ENCODE measurements at places on chromosomes 6 and 20.

DNA sequence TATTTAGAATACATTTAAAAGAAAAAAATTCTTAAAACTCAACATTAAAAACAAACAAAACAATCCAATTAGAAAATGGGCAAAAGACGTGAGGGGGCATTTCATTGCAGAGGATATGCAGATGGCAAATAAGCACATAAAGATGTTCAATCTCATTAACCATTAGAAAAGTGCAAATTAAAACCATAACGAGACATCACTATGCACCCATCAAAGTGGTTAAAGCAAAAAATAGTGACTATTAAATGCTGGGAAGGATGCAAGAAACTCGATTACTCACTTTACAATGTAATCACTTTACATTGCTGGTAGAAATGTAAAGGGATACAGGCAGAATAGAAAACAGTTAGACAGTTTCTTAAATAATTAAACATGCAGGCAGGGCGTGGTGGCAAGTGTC, 59.0 kb downstream of the BCAS1 start:
- DNase-seq: no peak

DNA sequence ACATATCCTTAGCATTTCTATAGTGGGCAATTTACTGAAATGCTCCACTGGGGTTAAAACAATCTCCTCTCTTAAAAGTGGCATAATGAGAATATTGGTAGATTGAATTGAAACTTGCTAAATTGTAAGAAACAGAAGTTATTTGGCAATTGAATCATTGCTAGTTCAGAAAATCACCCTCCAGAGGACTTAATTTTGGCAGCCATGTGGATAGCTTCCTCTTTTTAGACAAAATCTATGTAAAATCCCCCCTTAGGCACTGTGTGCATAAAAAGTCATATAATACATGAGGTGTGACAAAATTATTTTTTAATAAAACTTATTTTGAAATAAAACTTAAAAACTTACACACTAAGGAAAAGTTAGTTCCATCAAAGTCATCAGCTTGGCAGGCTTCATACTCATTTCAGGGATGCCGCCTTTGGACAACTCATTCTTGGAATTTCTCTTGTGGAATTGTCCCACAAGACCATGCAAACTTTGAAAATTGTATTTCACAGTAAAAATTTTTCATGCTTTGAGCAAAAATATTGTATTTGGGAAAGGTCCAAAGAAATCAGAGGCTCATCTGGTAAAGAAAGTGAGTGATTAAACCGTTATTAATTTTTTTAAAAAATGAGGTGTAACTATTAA, 473.0 kb downstream of the BCKDHB start:
- no peak for DNase-seq

GRCh38 chr6:149686230-149686629, 31.7 kb downstream of the LATS1 start:
- DNase-seq: no peak

GRCh38 chr6:113364766-113365165, 492.4 kb upstream of the MARCKS start:
- DNase-seq: no peak

- no peak for DNase-seq
Observed at GRCh38 chr20:20793591-20793990, 81.1 kb upstream of the RALGAPA2 start.

GRCh38 chr20:49775229-49775693, 37.4 kb upstream of the SLC9A8 start:
- no peak for DNase-seq

- no peak for DNase-seq
Observed at GRCh38 chr6:106063448-106063850, 22.7 kb upstream of the PRDM1 start.

GRCh38 chr6:163754866-163755265, 340.3 kb downstream of the QKI start:
- no peak for DNase-seq

GRCh38 chr20:4130404-4131189, 115.2 kb upstream of the RNF24 start:
- DNase-seq: peak; percentile 46

DNA sequence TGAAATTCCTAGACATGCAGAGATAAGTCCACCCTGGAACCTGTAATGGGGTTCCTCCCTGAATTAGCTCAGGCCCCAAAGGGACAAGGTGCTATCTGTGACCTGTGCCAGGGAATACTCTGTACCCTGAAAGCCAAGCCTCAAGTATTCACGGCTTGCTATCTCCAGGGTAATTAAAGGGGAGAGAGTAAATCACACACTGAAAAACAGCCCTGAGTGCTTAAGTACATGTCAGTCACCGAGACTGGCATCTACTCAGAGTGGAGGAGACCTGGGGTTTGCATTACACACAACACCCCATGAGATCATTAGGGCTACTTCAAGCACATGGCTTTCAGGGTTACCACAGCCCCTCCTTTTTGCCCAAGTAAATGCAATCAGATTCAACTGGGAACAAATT, 188.1 kb downstream of the CD83 start:
- DNase-seq: no peak

GRCh38 chr20:50417023-50417329, 93.2 kb upstream of the PTPN1 start:
- DNase-seq: no peak

DNA sequence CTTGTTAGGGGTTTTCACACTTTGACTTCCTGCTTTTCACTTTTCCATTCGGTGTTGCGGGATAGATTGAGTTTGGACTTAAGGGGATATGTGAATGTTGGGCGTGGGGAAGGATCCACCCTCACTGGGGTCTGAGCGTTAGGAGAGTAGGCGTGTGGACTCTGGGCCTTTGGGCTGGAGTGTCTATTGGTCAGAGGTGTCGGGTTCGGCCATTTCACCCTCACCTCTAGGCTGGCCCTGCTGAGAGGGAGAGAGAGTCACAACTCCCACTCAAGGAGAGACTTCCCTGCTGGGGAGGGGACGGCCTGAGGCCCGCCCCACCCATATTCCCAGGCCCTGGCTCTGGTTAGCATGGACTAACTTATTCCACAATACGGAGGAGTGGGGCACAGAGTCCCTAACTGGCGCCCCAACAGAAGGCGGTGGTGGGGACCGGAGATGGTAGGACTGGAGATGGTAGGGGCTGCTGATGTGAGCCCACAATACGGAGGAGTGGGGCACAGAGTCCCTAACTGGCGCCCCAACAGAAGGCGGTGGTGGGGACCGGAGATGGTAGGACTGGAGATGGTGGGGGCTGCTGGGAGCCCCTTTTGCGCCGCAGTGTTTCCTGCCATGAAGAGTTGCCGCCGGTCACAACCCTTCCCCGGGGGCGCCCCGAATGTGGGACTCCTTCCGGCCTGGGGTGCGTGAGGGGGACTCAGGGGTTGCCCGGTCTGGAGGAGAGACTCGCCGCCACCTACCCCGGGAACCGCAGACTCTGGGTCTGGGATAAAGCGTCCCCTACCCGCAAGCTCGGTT, 1.4 kb upstream of the PTPRA start:
- DNase-seq: no peak

DNA sequence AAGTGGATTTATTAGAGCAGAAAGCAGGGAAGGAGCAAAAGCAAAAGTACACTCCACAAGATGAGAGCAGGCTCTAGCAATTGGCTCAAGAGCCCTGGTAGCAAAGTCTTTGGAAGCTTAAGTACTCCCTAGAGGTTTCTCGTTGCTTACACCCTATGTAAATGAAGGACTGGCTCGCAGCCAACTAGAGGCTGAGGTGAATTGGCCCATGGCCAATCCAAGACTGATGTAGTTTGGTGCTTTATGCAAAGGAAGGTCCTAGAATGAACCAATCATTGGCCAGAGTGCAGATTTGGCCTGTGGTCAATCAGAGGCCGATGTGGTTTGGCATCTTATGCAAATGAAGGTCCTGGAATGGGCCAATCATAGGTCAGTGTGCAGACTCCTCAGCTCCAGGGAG, 191.3 kb upstream of the ARID1B start:
- DNase-seq: no peak

DNA sequence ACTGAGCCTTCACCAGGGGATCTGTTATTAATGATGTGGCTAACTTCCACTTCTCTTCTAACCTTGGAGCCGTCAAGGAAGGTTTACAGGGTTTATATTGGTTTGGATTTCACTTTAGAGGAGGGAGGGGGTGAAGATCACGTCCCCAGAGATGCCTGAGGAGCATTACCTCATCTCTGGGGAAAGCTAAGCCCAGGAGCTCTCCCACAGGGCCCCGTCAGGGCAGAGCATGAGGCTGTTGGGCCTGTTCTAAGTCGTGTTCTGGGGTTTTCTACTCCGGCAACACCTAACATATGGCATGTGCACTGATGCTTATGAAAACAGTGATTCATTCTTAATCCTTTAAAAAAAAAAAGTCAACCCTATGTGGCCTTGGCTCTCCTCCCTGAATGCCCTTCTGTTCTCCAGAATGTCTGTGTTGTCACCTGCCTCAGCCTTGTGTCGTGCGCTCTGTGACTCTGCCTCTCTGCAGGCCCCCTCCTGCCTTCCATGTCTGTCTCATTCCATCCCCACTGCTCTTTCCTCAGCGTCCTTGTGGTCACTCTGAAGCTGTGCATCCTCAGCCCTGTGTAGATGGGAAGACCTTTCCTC, 97.4 kb upstream of the JARID2 start:
- no peak for DNase-seq

DNA sequence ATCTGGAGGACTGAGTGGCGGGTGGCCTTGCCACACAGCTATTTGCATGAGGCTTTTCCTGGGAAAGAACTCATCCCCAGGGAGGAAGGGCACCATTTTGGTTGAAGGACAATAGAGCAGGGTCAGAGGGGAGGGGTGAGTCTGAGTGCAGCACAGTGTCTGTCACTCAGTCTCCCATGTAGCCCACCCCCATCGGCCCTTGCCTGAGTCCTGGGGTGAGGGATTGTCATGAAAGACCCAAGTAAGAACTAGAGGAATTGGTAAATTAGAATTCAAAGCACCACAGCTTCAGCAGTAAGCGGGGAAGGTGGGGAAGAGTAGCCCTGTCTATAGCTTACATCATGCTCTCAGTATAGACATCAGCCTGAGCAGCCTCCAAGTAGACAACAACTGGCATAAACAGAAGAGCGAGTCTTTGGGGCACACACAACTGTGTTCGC, 90.4 kb upstream of the TMEM30A start:
- DNase-seq: no peak

DNA sequence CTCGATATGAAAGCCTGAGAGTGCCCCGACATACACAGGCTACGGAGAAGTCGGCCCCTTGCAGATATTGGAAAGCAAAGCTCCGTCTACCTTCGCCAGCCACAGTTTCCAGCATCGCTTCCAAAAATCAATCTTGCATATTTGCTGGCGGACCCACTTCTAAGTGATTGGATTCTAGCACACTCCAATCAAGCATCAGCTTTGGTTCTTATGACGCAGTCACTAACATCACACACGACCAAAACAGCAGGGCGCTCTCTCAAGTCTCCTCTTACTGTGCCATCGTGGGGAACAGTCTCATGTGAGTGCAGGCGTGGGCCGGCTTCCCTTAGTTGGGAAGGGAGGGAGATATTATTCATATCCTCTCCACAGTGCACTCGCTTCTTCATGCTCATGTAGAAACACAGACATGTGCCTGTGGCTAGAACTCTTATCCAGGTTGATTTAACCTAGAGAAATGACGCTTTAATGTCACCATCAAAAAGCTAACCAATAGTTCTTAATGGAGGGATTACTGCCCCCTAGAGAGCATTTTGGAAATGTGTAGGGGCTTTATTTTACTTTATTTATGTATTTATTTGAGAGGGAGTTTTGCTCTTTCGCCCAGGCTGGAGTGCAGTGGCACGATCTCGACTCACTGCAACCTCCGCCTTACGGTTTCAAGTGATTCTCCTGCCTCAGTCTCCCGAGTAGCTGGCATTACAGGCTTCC, 229.8 kb downstream of the SOD2 start:
- DNase-seq: no peak

DNA sequence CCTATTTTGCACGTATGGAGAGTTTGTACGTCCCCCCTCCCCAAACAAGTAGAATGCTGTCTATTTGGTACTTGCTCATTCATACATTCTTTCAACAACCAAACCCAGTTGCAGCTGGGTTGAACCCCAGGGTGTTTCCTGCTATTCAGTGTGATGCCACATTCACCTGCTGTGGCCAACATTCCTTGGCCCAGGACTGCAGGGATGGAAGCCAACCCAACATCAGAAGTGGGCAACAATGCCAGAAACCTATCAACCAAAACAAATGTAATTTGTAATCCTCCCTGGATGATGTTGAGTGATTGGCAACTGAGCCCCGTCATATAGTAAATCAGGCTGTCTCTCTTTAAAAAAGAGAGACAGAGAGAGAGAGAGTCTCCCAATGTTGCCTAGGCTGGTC, 8.9 kb downstream of the NT5E start:
- no peak for DNase-seq

Measured in stimulated activated CD4-positive, alpha-beta T cell treated with anti-CD3 and anti-CD28 coated beads, TNF-alpha, amount 100 ng/mL, for 4 hours (primary cell).